CD4-positive, alpha-beta memory T cell (primary cell): ENCODE measurements at places on chromosomes 3 and 15.

GRCh38 chr15:79003301-79003700 is 58.5 kb upstream of the CTSH start:
- DNase-seq, result no peak

DNA sequence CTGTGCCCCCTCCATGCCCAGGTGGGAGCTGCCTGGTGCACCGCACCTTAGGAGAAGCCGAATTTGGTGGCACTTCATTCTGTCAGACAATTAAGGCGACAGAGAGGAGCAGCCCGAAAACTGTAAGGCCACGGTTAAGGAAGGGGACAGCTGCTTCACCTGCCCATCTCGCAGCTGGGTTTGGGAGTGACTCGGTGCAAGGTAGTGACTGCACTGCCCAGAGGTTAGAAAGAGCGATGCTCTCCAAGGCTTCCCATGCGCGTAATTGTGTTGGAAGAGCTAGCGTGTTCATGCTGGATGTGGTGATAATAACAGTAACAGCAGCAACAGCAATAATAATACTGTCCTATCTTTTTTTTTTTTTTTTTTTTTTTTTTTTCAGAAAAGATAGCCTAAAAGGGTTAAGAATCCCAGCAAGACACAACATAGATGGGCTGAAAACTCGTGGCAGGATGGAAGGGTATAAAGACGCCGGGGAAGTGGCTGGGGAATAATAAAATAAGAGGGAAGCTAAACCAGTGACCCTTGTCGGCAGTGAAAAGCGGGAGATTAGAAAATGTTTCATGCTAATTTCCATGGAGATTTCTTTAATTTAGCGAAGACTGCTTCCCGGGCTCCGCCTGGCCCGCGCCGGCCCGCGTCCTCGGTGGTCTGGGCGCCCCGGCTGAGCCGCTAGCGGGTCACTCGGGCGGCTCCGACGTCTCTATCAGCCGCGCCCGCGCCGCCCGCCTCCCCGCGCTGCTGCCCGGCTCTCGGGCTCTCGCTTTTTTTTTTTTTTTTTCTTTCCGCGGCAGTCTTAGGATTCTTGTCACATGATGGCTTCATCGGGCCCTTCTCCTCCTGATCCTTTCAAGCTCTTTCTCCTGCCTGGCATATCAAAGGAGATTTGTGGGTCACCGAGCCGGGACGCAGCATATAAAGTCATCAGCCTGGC is 617.1 kb downstream of the NR2F2 start:
- no peak for DNase-seq

DNA sequence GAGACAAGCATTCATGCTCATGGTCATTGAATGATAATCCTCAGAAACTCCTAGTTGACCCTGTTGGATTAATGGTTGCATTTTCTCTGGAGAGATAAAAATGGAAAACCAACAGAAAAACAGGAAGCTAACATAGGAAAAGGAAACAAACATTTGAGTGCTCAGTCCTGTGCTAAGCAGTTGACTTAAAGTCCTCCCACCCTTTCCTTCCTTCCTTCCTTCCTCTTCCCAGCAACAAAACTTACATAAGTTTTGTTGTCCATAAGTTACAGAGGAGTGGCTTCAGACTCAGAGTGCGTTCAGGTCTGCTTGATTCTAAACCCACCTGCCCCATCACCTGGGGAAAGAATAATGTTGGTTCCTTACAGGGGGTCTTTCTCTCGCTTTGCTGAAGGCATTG is 163.8 kb upstream of the RGMA start:
- no peak for DNase-seq

DNA sequence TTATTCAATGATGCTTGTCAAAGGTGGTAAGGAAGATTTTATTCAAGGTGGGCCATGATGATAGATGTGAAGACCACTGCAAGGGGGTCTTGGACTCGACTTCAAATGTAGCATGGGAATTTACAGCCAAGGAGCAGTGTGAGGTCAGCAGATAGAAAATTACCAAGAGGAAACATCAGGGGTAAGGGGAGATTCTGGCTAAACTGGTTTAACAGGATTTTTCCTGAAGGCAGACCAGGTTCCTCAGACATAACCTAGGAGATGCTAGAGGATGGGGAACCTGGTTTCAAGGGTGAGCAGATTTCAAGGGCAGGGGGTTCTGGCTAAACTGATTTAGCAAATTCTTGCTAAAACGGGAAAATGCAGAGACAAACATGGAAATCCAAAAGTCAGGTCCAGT is 464.9 kb downstream of the TAFA4 start:
- DNase-seq, result no peak

GRCh38 chr3:127953091-127954035 is 38.3 kb downstream of the KBTBD12 start:
- DNase-seq, result no peak

GRCh38 chr15:70060214-70060992 is 37.3 kb downstream of the TLE3 start:
- DNase-seq, result no peak

DNA sequence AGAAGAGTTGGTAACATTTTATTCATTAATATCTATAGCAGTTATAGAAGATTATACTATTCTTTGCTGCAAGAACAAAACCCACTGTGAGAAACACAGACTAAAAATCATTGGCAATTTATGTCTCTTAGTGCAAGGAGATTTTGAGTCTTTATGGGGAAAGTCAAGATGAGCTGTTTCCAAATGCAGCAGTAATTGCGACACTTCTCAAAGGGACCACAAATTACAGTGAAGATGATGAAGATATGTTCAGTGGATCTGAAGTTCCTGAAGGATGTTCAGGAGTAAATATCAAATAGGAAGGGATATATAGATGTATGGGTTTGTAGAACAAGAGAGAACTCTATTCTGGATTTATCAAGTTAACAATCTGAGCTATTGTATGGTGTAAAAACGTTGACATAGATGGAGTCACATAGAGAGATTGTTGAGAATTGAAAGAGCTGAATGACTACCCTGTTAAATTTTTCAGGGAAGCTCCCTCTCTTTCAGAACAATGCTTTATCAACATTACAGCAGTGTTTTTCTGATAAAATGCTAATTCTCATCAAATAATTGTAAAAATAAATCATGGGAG is 71.8 kb downstream of the DTWD1 start:
- DNase-seq, result no peak

GRCh38 chr3:129211345-129211744 is 27.6 kb upstream of the CNBP start:
- DNase-seq, result no peak

DNA sequence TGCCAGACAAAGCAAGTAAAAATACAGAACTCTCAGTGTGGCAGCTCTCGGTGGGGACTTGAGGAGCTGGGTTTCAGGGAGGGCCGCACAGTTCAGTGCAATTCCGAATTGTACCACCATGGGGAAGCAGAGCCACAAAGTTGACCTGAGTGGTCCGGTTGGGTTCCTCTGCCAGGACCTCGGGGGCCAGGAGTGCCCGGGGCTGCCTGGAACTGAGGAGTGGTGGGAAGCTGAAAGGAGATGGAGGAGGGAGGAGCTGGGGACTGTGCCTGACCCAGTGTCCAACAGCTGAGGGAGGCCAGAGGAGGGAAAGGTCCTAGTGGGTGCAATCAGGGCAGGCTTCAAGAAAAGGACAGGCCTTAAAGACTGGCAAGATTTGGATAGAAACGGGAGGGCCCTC is 32.2 kb upstream of the TRH start:
- peak; percentile 8 for DNase-seq

DNA sequence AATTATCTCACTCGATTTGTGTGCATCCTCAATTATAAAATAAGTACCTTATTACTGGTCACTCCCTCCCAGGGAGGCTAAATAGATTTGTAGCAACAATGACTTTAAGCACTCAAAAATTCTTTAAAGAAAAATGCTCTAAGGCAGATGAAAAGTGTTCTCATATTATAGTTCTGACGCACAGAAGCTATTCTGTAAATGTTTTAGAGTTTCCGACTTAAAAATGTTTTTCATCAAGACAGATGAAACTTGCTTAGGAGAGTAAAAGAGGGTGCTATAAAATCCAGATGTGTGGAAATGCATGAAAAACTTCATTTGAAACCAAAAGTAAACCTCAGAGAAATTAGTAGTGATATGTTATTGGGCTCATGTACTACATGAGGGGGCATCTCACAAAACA is 398.4 kb upstream of the KCNMB2 start:
- DNase-seq, result no peak

DNA sequence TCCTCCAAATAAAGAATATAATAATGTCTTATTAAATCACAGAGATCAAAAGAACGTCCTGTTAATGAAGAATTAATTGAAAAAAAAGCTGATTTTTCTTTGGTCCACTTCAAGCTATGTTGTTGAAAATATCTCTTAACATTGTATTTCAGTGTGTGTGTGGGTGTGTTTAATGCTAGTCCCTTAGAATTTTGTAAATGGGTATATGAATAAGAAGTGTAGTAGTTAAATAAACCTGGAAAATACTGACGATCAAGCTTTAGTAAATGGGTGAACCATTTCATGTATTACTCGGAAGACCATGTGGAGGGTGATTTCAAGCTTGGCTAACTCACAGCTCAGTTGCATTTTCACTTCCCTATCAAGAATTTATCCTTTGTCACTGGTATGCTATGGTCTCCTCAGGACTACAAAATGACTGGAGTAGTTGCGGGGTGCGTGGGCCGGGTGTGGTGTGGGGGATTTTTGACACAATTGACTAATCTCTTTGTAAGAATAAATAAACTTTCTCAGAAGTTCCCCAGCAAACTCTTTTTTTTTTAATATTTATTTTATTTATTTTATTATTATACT is 586.4 kb downstream of the GRM7 start:
- no peak for DNase-seq
